NK-92 treated with Interleukin-12 subunit alpha and Interleukin-12 subunit beta, amount 100 ng/mL, for 24 hours (cell line): ENCODE measurements at places on chromosomes 11 and 22.

DNA sequence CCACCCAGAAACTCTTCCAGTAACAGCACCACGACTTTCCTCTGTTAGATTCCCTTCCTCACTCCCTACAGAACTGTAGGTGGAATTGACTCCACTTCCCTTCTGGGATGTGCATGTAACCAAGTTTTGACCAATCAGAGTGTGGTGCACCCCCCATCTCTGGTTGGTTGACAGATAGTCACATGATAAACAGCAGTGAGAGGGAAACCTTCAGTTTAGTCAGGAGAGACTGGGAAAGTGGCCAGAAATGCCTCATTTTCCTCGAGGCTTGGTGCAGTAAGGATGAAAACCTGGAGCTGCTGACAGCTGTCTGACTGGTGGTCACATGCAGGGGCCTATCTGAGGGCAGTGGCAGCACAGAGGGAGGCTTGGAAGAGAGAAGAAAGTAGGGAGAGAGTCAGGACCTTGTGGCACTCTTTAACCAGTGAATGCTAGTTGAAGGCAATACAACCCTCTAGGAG is 67.3 kb upstream of the GRK3 start:
- no peak for DNase-seq

- no peak for DNase-seq
These were observed 564 bp upstream of the ANO1 start for GRCh38 chr11:70077411-70078094.

- no peak for DNase-seq
These were observed 97.2 kb upstream of the FIBIN start for GRCh38 chr11:26896719-26897118.

DNA sequence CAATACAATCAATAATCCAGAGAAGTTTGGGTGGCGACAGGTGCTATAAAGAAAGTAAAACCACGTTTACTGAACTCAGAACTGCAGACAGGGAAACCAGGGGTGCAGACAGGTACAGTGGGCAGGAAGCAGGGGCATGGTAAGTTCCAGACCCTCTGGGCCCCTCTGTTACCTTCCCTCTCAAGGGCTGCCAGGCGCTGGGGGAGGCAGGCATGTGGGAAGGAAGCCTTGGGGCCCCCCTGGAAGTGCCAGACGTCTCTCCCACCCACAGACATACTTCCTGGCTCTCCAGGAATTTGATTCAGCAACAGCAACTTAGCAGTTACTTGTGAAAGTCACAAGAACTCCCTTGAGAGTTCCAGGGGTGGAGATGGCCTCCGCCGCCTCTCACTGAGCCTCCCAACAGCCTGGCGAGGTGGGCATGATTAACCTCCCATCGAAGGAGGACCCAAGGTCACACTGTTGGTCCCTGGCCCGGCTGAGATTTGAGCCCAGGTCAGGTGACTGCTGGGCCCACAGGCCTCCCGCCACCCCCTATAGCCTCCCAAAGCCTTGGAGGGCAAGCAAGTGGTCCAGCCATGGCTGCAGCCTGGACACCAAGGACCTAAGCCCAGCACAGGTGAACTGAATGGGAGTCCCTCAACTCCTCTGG is 14.1 kb upstream of the TSKU start:
- DNase-seq, result no peak

DNA sequence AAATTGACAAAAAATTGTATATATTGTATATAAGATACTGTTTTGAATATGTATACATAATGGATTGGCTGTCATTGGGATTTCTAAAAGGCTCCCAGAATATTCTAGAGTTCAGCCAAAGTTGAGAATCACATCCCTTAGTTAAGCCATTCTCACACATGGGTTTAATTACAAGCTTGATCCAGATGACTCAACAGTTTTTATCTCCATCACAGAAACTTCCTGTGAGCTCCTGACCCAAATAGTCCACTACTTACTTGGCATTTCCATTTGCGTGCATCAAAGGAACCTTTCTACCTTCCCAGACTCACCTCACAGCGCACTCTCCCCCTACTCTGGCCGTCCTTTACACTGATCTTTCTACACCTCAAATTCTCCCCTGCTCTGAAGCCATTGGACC is 184.8 kb upstream of the ARHGAP20 start:
- no peak for DNase-seq

GRCh38 chr11:122261546-122261945 is 145.5 kb upstream of the BLID start:
- no peak for DNase-seq

DNA sequence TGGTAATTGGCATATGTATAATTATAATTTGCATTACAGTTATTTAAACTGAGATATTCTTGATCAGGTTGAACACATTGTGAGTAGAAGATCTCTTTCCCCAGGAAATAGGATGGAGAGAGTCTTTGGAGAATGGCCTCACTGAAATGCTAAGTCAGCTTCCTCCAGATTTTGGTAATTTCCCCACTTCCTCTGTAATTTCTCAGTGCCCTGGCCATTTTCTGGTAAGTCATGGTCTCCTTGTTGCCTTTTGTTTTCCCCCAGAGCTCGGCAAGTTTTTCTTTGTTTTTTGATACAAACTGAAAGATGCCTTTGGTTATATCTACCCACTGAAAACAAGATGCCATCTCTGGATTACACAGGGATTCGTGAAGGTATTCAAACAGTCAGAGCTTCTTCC is 12.8 kb upstream of the FBXO3 start:
- DNase-seq, result no peak

- DNase-seq, result no peak
These were observed 91.9 kb upstream of the NTM start for GRCh38 chr11:131278472-131278871.

DNA sequence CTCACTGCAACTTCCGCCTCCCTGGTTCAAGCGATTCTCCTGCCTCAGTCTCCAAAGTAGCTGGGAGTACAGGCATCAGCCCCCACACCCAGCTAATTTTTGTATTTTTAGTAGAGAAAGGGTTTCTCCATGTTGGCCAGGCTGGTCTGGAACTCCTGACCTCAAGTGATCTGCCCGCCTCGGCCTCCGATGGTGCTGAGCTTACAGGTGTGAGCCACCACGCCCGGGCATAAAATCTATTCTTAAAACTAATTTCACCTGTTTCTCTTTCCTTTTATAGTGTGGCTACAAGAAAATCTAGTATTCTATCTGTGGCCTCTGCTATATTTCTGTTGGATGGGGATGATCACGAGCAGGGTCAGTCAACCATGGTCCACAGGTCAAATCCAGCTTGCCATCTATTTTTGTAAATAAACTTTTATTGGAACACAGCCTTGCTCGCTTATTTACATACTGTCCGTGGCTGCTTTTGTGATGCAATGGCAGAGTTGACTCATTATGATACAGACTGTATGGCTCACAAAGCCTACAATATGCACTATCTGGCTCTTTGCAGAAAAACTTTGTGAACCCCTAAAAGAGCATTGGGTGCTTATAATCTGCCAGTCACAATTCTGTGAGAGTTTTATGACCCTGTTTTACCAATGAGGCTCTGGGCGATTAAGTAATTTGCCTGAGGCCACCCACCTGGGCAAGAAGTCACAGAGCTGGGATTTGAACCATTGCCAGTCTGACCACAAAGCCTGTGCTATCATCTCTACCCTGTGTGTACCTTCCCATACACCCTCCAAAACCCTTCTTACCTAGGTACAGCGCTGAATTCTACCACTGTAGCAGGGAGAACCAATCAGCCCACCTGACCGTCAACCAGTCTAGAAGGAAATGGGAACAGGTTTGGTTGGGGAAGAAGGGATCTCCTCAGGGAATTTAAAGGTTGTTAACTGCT is 28.3 kb downstream of the SLC1A2 start:
- DNase-seq, result no peak

DNA sequence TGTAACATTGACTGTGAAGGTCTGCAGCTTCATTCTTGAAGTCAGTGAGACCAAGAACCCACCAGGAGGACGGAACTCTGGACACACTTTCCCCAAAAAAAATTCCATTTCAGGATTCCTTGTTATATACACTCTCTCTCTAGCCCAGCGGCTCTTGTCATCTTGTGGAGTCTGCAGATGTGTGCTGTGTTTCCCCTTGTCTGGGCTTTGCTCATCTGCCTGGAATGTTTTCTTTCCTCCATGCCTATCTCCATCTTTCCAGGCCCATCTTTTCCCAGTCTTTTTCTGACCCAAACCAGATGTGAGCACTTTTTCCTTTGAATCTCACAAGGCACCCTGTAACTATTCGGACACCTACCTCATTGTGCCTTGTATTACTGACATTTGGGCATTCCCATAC is 5.1 kb upstream of the DRG1 start:
- no peak for DNase-seq

DNA sequence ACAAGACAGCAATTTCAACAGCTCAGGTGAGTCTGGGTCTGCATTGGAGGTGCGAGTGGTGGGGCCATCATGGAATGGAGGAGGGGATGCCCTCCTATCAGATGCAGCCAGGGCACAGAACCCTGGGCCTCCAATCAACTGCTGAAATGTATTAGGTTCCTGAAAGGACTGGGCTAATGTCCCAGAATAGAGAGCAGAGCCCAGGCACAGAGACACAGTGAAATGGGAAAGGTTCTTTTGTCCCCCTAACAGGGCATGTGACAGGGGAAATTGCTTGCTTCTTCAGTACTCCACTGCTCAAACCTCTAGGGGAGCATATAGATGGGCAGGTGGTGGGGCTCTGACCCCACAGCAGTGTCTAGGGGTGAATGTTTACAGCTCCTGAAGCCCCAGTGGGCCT is 87.3 kb upstream of the CLPB start:
- DNase-seq, result no peak

DNA sequence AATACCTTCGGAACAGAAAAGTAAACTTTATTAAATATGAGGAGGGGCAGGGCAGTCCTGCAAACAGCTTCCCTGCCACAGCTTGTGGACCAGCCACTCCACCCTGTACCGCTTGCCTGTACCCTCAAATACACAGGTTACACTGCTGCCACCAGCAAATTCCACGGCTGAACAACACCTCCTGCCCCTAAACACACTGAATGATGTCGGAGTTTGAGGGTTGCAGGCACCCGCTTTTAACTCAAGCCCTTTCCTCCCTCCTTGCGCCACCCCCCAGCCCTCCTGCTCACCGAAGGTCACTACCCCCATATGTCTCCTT is 4.0 kb downstream of the VSIG2 start:
- DNase-seq, result no peak

- DNase-seq, result no peak
These were observed 12.9 kb upstream of the OAF start for GRCh38 chr11:120197977-120198376.

DNA sequence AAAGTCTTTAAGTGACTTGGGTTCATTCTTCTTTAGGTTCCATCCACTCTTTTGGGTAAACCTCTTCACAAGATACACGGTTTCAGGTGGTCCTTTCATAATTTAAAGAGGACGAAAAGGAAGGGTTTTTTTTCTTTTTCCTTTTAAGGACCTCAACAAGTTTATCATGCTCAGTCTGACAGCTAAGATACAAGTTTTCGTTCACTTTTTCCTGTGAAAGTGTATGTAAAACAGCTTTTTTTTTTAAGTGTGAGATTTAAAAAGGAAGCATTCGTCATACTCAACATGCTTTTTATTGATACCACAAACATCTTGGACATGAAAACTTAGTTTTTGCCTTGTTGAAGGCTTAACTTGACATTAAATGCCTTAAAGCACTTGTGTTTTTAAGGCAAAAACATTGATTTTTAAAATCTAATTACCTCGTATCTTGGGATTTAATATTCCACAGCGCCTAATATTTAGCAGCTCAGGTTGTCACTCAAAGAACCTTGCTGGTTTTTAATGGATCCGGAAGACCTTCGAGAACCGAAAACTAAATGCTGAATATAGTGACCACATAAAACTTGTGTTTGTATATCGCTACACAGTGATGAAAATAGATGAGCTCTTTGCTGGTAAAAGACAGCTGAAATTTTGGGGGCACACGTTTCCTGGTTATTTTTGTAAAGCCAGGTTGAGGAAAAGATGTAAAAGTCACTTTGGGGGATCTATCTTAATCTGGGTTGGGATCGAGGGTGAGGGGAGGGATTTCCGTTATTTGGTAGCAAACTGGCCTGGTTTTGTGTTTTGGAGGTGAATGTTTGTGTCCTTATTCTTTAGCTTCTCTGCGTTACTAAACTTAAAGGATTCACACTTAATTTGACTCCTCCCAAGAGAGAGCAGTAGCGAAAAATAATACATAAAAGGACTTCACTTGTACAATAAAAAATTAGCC is 2.3 kb downstream of the PCF11 start:
- no peak for DNase-seq

DNA sequence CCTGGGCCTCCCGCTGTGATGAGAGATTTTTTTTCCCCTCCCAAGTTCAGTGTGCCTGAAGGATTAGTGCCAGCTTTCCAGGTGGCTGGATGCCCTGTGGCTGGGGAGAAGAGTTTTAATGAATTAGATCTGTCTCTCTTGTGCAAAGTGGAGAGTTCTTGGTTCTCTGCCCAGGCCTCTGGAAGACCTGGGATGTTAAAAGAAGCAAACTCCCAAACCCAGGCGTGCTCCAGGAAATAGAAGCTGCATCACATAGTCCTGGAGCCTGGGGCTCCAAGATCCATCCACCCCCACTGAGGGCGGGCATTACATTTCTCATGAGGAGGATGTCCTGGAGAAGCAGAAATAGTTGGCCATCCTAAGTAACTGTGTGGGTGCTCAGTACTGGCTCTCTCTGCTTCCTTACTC is 30.6 kb downstream of the SDHAF2 start:
- DNase-seq, result no peak

DNA sequence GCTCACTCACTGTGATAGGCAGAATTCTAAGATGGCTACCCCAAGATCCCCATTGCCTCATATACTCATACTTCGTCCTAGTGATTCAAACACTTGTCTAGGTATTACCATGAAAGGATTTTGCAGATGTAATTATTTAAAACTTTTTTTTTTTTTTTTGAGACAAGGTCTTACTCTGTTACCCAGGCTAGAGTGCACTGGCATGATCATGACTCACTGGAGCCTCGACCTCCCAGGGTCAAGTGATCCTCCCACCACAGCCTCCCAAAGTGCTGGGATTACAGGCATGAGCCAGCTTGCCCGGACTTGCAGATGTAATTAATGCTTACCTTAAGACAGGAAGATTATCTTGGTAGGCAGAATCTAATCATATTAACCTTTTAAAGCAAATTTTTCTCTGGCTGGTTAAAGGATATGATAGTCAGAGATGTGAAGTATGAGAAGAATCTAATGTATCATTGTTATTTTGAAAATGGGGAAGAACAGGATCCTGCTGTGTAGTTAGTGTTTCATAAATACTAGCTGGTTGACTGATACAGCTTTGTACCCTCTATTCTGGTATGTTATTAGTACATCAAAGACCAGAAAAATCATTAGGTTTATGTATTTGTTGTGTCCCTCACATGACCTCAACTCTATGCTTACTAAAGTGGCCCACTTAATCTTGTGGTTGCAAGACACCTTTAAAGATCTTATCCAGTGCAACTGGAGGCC is 35.5 kb downstream of the C2CD3 start:
- DNase-seq, result no peak

DNA sequence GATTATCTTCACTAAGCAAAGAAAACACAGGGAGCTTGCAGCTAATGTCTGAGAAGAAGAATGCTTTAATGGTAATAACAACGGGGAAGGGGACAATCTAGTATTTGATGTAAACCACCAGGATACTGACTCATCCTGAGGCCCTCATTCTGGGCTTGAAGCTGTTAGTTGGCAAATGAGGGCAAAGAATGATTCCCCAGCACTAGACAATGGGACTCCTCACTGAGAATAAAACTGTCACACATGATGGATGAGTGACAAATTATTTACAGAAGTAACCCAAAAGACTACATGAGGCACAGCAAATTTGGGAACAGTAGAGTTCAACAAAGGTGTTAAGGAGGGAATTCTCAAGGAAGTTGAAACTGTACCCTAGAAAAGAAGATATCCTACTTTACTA is 76.3 kb downstream of the FAM168A start:
- DNase-seq, result no peak
